Left kidney (tissue), 8 donors: ENCODE measurements at places on chromosomes 12 and 14. TPM values are rescaled to one million over a fixed set of nuclear protein-coding genes. Genes with fewer than 3 reads are reported as not detected.

- DNase-seq = no peak
Measured at GRCh38 chr12:27190761-27191160, 53.3 kb upstream of the STK38L start.

GRCh38 chr14:32986791-32987540, 48.3 kb downstream of the NPAS3 start:
- no peak for DNase-seq

DNA sequence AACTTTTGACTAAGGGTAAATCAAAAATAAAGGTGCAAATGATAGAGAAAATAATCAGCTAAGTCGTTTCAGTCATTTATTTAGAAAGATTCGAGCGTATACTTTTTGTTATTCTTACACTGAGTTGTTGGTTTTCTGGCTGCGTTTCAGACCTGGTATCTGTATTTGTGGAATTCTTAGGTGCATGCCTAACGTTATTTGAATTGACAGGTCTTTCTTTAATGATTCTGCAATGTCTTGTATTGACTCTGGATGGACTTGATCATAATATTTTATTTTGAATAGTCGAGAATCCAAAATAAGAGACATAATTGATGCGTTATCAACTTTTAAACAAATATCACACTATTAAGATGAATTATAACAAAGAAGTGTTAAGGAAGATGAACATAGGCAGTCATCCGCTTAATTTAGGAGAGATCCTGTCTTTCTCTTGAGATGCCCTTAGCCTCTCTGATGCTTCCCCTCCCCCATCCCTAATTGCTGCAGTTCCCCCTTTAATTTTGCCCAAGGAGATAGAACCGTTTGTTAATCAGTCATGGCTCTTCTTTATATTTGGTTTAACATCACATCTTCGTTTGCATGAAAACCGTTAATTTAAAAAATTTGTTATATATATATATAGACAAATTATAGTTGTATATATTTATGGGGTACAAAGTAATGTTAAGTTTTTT, 1.8 kb downstream of the ALX1 start:
- DNase-seq = no peak

DNA sequence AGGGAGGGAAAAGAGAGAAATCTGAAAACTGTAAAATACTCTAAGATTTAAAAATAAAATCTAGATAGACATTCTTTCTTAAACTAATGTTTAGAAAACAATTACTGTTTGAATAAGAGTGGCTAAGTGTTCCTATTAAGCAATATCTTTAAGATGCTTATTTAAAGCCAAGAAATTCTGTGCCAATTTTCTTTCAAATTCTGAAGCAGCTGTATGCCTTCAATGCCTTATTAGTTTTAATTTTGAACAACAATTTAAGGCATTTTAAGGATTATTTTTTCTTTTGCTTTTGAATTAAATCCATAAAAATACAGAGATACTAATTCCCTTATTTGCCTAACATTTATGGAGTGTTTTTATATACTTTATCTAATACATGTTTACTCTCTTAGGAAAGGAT, 50.3 kb upstream of the KITLG start:
- DNase-seq = no peak

DNA sequence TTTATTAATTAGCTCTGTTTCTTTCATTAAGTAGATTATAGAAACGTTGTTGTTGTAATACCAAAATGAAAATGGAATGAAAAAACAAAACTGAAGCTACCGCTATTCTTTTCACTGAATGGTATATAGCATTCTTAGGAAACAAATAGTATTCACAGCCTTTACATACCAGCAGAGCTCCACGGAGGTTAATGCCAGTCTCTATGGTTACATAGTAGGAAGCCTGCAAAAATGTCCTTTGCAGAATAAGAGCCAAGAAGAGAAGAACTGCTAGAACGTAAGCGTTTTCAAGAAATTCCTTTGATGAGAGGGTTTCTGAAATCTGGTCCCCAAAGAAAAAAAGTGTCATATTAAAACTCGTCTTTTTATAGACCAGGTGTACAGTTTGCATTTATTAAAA, 30.6 kb downstream of the ABCC9 start:
- no peak for DNase-seq

- DNase-seq = no peak
Measured at GRCh38 chr12:53196486-53196885, 10.6 kb downstream of the ITGB7 start.

DNA sequence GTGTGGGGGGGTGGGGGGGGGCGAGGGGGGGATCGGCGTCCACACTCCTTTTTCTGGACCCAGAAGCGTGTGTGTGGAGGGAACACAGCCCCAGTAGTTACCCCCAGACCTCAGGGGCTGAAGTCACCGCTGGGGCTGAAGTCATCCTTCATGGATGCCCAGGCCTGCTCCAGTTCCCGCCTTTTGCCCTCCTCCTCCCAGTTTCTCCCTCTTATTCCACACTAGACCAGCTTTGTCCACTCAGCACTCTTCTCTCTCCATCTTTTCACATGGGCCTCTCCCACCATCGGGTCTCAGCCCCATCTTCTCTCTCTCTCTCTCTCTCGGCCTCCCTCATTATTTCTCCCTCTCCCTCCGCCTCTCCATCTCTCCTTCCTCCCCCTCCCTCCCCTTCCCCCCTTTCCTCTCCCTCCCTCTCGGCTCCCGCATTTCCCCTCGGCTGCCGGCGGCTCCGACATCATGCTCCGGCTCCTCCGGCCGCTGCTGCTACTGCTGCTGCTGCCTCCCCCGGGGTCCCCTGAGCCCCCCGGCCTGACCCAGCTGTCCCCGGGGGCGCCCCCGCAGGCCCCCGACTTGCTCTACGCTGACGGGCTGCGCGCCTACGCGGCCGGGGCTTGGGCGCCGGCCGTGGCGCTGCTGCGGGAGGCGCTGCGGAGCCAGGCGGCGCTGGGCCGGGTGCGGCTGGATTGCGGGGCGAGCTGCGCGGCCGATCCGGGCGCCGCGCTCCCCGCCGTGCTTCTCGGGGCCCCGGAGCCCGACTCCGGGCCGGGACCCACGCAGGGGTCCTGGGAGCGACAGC, at the start of gene P3H3:
TSS of gene P3H3 (plus strand) at position 426 of the 799 bp plus-strand sequence. CDS start at position 460, 34 bp downstream.
- DNase-seq = no peak

GRCh38 chr14:55427439-55427838, 13.0 kb downstream of the TBPL2 start:
- DNase-seq = no peak

- DNase-seq = peak; percentile 66
Measured at GRCh38 chr12:56221232-56221756, 428 bp downstream of the RNF41 start.

DNA sequence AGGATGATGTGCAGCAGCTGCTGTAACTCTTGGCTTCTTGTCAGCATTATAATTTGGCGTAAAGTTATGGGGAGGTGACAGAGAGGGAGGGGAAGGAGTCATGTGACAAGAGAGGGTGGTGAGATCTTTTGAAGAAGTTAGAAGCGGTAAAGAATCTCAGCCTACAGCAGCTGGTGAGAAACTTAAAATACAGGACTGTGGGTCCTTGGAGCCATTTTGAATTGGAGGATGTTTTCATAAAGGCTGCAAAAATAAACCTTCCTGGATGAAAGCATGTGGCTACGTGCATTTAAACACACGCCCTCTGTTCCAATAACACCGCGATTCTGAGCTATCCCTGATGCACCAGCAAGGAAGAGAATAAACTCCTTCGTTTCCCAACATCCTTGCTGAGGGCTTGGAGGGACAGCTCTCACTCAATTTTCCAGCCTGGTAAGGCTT, 133.7 kb downstream of the TMEM30B start:
- no peak for DNase-seq

- no peak for DNase-seq
Measured at GRCh38 chr14:101017806-101018560, 114.5 kb upstream of the RTL1 start.

DNA sequence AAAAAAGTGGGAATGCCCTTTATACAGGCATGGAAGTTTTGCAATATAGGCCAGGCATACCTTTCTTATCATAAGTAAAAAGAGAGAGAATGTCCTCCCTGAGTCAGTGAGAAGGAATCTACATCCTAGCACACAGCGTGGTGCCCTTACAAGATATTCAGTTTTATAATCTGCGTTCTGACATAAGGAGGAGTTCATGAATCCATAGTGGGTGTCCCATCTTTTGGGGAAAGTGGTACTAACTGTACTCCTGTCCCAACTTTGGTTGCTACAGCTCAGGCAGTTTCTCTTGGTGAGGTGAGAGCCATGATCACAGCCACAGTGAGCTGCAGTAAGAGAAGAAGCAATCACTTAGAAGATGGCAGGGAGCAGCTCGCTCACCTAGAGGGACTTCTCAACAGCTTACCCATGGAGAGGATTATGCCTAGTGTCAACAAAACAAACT, 332.9 kb downstream of the BCAT1 start:
- no peak for DNase-seq

GRCh38 chr14:64035143-64035542, 182.3 kb downstream of the SYNE2 start:
- DNase-seq = no peak

DNA sequence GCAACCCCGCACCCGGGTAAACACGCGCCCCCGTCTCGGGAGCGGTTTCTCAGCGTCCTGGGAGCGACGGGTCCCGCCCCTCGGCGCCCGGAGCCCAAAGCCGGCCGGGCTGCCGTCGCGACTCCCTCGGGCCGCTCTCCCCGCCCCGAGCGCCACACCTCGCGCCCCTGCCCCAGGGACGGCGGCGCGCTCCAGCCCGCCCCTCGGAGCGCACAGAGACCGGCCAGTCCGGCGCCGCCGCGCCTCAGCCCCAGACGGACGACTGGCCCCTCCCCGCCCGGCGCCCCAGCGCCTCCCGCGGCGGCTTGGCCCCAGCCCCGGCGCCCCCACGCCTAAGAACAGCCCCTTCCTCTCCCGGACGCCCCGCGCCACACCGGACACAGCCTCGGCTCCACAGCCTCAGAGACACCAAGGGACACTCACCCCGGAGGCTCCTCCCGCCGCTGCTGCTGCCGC, 411 bp downstream of the BTBD7 start:
- peak; percentile 45 for DNase-seq

- no peak for DNase-seq
Measured at GRCh38 chr12:50840809-50841487, 1.8 kb upstream of the TMPRSS12 start.

DNA sequence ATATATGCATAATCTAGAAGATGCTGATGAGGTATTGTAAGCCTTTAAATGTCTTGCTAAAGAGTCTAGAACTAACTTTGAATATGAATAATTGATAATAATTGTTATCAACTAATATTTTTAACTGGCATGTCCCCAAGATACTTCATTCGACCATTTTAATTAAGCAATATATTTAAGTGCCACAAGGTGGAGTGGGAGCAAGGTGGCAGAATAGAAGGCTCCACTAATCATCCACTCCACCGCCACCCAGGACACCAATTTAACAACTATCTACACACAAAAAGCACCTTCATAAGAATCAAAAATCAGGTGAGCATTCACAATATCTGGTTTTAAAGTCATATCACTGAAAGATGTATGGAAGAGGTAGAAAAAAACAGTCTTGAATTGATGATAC, 409.6 kb downstream of the SEC23A start:
- DNase-seq = no peak

DNA sequence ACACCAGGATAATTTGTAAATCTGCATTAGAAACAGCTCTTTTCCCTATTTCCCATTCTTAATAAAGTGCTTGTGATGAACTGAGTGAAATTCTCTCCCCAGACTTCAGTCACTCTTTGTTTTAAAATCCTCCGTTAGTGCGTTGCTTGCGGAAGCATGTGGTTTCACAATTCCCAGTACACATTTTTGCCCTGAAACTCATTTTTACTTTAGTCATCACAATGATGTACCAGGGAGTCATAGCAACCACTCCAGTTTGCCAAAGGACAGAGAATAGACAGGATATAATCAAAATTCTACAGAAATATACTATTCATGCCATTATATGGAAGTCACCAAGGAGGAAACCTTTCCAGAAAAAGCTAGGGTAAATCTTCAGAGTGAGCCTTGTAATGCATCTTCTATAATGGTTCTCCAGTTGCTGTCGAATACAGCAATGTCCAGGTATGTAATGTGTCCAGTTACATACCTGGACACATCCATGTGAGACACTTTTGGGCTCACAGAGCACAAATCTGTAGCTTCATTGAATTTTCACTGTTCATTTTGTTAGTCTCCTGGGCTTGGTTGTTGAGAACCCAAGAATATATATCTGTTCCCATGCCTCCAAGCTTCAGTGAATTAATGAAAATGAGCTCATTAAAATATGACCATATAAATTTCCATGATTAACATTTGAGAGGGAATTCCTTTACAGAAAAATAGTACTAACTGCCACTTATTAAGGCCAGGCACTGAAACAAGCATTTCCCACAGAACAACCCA, 57.8 kb downstream of the GPR135 start:
- DNase-seq = no peak

The LMO3 gene
- polyA plus RNA-seq = 2.1 TPM

The RAD9B gene
- 1.4 TPM for polyA plus RNA-seq

The CD27 gene
- 1.2 TPM for polyA plus RNA-seq
